GM23338 (cell line): ENCODE measurements at places on chromosomes 1 and 21. TPM values are rescaled to one million over a fixed set of nuclear protein-coding genes. Genes with fewer than 3 reads are reported as not detected.

- H3K36me3 ChIP-seq: no peaks in the 10 kb centered on the region
- H3K4me3 ChIP-seq: no peak overlapping the region
- no peaks in the 10 kb centered on the region for H3K4me1 ChIP-seq
- H3K27ac ChIP-seq: no peak overlapping the region
- no peak for DNase-seq
Measured at GRCh38 chr1:215900684-215901083, 333.6 kb downstream of the KCTD3 start.

DNA sequence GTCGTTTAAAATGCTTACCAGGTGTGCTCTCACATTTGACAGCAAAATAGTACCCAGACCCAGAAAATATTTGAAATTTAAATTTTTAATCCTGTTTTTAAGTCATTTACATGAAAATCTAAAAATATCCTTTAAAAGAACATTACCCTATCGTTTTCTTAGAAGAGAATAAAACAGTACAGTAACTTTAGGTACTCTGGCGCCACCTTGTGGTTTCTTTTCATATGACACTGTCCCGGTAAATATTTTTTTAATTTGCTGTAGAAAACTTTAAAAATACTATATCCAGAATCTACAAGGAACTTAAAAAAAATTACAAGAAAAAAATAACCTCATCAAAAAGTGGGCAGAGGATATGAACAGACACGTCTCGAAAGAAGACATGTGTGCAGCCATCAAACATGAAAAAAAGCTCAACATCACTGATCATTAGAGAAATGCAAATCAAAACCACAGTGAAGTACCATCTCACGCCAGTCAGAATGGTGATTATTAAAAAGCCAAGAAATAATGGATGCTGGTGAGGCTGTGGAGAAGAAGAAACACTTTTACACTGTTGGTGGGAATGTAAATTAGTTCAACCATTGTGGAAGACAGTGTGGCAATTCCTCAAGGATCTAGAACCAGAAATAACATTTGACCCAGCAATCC lies 129.2 kb downstream of the RGS21 start:
- H3K36me3 ChIP-seq: no peaks in the 10 kb centered on the region
- no peak overlapping the region for H3K4me3 ChIP-seq
- DNase-seq: peak; percentile 56
- no peak overlapping the region for H3K27ac ChIP-seq
- no peaks in the 10 kb centered on the region for H3K27me3 ChIP-seq

DNA sequence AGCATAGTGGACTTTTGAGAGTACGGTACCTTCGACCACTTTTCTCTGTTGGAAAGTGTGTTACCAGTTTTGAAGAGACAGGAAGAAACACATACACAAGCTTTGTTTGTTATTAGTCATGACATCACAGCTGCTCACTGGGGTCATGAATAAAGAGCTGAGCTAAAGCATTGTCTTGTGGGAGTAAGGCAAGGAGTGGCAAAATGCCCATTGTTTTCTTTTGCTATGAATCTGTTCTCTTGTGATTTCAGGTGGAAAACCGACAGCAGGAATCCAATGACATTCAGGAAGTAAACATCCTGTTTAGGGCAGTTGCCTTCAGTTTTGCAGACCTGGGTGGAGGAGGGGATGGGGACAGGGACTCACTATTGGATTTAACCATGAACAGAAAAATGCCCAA lies 66.2 kb downstream of the RGL1 start:
- DNase-seq: no peak
- H3K36me3 ChIP-seq: no peaks in the 10 kb centered on the region
- H3K27ac ChIP-seq: peak overlapping the region; percentile 57; the same call in 1 of the 2 replicates
- H3K4me1 ChIP-seq: peaks cover 34% of the 10 kb centered on the region
- H3K27me3 ChIP-seq: no peaks in the 10 kb centered on the region
- no peak overlapping the region for H3K4me3 ChIP-seq

- no peak overlapping the region for H3K4me3 ChIP-seq
- H3K4me1 ChIP-seq: no peaks in the 10 kb centered on the region
- H3K27me3 ChIP-seq: no peaks in the 10 kb centered on the region
Measured at GRCh38 chr1:66478116-66478515, 55.8 kb upstream of the SGIP1 start.

- DNase-seq: peak; percentile 30
- H3K4me3 ChIP-seq: peak overlapping the region; percentile 87
- no peaks in the 10 kb centered on the region for H3K36me3 ChIP-seq
Measured at GRCh38 chr1:110607536-110608230, 1.5 kb upstream of the KCNA2 start.

DNA sequence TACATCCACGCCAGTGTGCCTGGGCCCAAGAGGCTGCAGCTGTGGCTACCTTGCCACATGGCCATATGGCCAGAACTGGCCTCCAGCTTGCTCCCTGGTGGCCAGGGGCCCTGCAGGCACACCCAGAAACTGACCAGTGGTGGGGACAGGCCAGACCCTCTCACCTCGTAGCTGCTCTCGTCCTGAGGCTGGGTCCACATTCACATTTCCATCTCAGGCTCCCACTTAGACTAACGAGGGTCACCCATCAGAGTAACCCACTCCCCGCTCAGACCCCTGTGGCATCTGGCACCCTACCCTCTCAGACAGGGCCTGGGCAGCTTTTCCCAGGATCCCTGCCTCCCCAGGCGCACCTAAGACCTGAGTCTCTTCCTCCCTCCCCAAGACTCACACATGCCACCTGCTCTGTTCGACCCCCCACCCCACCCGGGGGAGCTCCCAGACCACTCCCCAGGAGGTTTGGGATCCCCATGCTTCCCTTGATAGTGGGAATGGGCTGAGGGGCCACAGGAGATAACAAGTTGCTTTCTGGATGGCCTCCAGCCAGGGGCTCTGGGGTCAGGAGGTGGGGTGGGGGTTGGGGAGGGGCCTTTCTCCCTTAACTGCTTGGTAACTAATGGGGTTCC lies 21.3 kb upstream of the RNU1-4 start:
- H3K4me3 ChIP-seq: no peak overlapping the region
- no peaks in the 10 kb centered on the region for H3K36me3 ChIP-seq
- peaks cover 7% of the 10 kb centered on the region; the same call in 1 of the 2 replicates for H3K4me1 ChIP-seq
- H3K27ac ChIP-seq: no peak overlapping the region
- DNase-seq: no peak
- H3K27me3 ChIP-seq: no peaks in the 10 kb centered on the region

- H3K27ac ChIP-seq: no peak overlapping the region
- H3K4me3 ChIP-seq: no peak overlapping the region
- no peak for DNase-seq
- no peaks in the 10 kb centered on the region for H3K27me3 ChIP-seq
- H3K36me3 ChIP-seq: no peaks in the 10 kb centered on the region
Measured at GRCh38 chr1:86388777-86389176, 7.3 kb downstream of the ODF2L start.

GRCh38 chr21:14306126-14306907 lies 76.6 kb downstream of the HSPA13 start:
- H3K27me3 ChIP-seq: no peaks in the 10 kb centered on the region
- H3K36me3 ChIP-seq: no peaks in the 10 kb centered on the region
- H3K27ac ChIP-seq: no peak overlapping the region
- H3K4me3 ChIP-seq: no peak overlapping the region

GRCh38 chr1:226995365-226996332 lies 55.6 kb downstream of the COQ8A start:
- no peak overlapping the region for H3K4me3 ChIP-seq
- H3K27ac ChIP-seq: peak overlapping the region; percentile 41; the same call in 1 of the 2 replicates
- no peaks in the 10 kb centered on the region for H3K27me3 ChIP-seq
- H3K36me3 ChIP-seq: no peaks in the 10 kb centered on the region; the same call in 1 of the 2 replicates

DNA sequence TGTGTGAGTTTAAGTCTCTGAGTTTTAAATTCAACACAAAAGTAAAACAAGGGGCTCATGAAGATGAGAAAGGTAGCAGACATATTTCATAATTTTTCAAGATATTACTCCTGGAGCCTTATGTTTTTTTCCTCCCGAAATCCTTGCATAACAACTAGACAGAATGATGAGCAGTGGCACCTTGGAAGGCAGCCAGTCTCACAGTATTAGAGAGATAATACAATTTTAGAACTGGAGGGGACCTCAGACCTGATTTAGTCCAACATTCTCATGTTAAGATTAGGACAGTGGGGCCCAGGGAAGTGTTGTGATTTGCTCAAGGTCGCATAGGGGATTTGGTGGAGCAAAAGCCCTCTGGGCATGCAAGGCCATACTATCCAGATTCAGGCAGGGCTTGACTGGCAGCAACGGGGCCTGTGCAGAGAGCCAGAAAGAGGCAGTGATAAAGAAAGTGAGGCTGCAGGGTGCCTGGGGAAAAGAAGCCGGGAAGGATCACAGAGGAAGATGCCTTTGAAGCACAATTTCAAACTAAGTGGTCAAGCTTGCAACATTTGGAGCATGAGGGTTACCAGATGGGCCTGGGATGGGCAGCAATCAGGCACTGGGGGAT lies 31.4 kb upstream of the BCL9 start:
- DNase-seq: no peak
- no peak overlapping the region for H3K27ac ChIP-seq
- peaks cover 31% of the 10 kb centered on the region for H3K4me1 ChIP-seq
- H3K36me3 ChIP-seq: no peaks in the 10 kb centered on the region

- H3K27me3 ChIP-seq: no peaks in the 10 kb centered on the region
- peak; percentile 73 for DNase-seq
- no peaks in the 10 kb centered on the region for H3K36me3 ChIP-seq
- no peaks in the 10 kb centered on the region for H3K4me1 ChIP-seq
- no peak overlapping the region for H3K27ac ChIP-seq
Measured at GRCh38 chr1:96845464-96845863, 123.9 kb downstream of the PTBP2 start.

GRCh38 chr1:4119516-4120220 lies 219.6 kb upstream of the C1orf174 start:
- no peaks in the 10 kb centered on the region for H3K27me3 ChIP-seq
- H3K4me3 ChIP-seq: no peak overlapping the region
- H3K36me3 ChIP-seq: peaks cover 2% of the 10 kb centered on the region

- peak; percentile 71 for DNase-seq
- peaks cover 100% of the 10 kb centered on the region for H3K27me3 ChIP-seq
- peak within 1 kb of the TSS; percentile 58 for H3K4me3 ChIP-seq
- no peak within 1 kb of the TSS for H3K27ac ChIP-seq
- H3K4me1 ChIP-seq: peaks cover 9% of the 10 kb centered on the region; the same call in 1 of the 2 replicates
- no peaks in the 10 kb centered on the region for H3K36me3 ChIP-seq
Measured at GRCh38 chr1:923131-923990, at the start of gene SAMD11. SAMD11 (plus strand) TSS chr1:923923; CDS start chr1:924432, 509 bp downstream.

GRCh38 chr1:188224263-188224662 lies 1395.5 kb downstream of the PLA2G4A start:
- no peaks in the 10 kb centered on the region for H3K36me3 ChIP-seq
- H3K4me1 ChIP-seq: no peaks in the 10 kb centered on the region; the same call in 1 of the 2 replicates
- no peak overlapping the region for H3K27ac ChIP-seq
- no peak overlapping the region for H3K4me3 ChIP-seq

GRCh38 chr1:11790101-11790879 lies 15.5 kb downstream of the MTHFR start:
- no peak overlapping the region for H3K27ac ChIP-seq
- H3K27me3 ChIP-seq: no peaks in the 10 kb centered on the region
- H3K4me1 ChIP-seq: peaks cover 31% of the 10 kb centered on the region
- H3K36me3 ChIP-seq: no peaks in the 10 kb centered on the region

GRCh38 chr1:46639547-46639946 lies 22.9 kb upstream of the MOB3C start:
- no peak overlapping the region for H3K27ac ChIP-seq
- H3K36me3 ChIP-seq: no peaks in the 10 kb centered on the region; the same call in 1 of the 2 replicates
- no peaks in the 10 kb centered on the region for H3K4me1 ChIP-seq
- no peak overlapping the region for H3K4me3 ChIP-seq
- H3K27me3 ChIP-seq: no peaks in the 10 kb centered on the region
- DNase-seq: no peak

DNA sequence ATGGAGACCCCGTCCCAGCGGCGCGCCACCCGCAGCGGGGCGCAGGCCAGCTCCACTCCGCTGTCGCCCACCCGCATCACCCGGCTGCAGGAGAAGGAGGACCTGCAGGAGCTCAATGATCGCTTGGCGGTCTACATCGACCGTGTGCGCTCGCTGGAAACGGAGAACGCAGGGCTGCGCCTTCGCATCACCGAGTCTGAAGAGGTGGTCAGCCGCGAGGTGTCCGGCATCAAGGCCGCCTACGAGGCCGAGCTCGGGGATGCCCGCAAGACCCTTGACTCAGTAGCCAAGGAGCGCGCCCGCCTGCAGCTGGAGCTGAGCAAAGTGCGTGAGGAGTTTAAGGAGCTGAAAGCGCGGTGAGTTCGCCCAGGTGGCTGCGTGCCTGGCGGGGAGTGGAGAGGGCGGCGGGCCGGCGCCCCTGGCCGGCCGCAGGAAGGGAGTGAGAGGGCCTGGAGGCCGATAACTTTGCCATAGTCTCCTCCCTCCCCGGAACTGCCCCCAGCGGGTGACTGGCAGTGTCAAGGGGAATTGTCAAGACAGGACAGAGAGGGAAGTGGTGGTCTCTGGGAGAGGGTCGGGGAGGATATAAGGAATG lies 505 bp downstream of the LMNA start:
- peaks cover 12% of the 10 kb centered on the region; the same call in 1 of the 2 replicates for H3K27me3 ChIP-seq
- peak; percentile 73 for DNase-seq
- H3K27ac ChIP-seq: no peak overlapping the region
- H3K4me1 ChIP-seq: peaks cover 21% of the 10 kb centered on the region
- peak overlapping the region; percentile 99 for H3K4me3 ChIP-seq

Gene CD55
- 17.6 and 18.5 TPM in 2 replicates for total RNA-seq

Gene IFNAR1
- total RNA-seq: 3.9 and 14.0 TPM in 2 replicates

GRCh38 chr1:209749670-209750323 lies 6.1 kb upstream of the TRAF3IP3 start:
- peaks cover 25% of the 10 kb centered on the region for H3K27me3 ChIP-seq
- H3K36me3 ChIP-seq: no peaks in the 10 kb centered on the region
- no peak for DNase-seq
- no peak overlapping the region for H3K4me3 ChIP-seq

DNA sequence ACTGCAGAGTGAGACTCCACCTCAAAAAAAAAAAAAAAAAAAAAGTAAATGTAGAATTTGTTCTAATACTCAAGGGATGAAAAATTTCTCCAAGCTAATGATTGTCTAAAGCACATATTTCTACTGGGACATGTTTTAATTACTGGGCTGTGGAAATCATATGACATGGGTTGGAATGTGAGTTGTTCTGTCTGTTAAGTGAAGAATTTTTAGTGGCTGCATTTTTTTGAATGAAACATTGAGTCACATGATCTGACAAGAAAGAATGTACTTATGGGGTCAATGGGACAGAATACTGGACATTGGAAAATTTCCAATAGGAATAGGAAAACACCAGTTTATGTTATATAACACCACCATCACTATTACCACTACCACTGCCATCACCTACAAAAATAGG lies 123.8 kb upstream of the IVNS1ABP start:
- H3K27ac ChIP-seq: no peak overlapping the region
- H3K4me3 ChIP-seq: no peak overlapping the region
- H3K4me1 ChIP-seq: no peaks in the 10 kb centered on the region
- H3K27me3 ChIP-seq: no peaks in the 10 kb centered on the region

DNA sequence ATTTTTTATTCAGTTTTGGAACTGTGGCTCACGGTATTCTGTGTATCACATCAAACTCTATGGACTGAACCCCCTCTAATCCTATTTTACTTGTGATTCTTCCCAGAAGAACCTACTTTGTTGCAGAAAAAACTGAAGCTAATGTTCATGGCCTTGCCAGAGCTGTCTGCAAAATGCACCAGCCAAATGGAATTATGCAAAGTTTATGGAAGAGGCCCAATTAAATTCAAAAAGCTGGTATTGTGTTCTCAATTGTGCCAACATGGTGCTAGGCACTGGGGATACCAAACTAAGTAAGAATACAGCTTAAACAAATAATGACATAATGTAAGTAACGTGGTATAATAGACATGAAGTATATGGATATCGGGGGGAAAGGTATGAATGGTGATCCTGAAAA lies 273.8 kb upstream of the DUSP10 start:
- H3K36me3 ChIP-seq: no peaks in the 10 kb centered on the region
- H3K27ac ChIP-seq: no peak overlapping the region
- H3K4me3 ChIP-seq: no peak overlapping the region
